Progenitor cell of endocrine pancreas (in vitro differentiated cells): ENCODE measurements at places on chromosomes 5 and 9. TPM values are rescaled to one million over a fixed set of nuclear protein-coding genes. Genes with fewer than 3 reads are reported as not detected.
A peak's percentile ranks its signal among the peaks of the same experiment; 100 is the strongest.

DNA sequence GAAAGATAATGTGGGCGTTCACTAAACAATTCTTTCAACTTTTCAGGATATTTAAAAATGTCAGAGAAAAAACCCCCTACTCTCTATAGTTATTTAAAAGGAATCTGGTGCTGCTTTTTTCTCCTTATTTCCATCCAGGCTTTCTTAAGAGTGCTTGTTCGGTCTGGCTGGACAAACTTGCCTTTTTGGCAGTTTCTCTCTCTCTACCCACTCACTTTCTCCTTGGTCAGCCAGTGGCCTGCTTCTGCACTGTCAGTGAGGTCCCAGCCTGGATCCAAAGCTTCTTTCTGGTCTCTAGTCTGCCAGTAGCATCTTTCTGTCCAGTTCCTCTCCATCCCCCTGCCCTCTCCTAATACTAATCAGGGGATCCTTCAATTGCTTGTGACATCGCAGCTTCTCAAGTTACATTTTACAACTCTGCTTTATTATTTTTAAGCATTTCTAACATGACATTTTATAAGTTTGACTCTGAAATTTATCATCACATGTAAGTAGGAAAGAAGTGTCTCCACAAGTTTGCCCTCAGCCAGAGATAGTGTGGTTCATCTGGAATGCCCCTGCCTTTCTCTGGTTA, 50.4 kb downstream of the PIK3R1 start:
- H3K27ac ChIP-seq, result no peak overlapping the region
- H3K36me3 ChIP-seq, result peaks cover 1% of the 10 kb centered on the region
- peaks cover 35% of the 10 kb centered on the region for H3K4me1 ChIP-seq
- no peak for DNase-seq

DNA sequence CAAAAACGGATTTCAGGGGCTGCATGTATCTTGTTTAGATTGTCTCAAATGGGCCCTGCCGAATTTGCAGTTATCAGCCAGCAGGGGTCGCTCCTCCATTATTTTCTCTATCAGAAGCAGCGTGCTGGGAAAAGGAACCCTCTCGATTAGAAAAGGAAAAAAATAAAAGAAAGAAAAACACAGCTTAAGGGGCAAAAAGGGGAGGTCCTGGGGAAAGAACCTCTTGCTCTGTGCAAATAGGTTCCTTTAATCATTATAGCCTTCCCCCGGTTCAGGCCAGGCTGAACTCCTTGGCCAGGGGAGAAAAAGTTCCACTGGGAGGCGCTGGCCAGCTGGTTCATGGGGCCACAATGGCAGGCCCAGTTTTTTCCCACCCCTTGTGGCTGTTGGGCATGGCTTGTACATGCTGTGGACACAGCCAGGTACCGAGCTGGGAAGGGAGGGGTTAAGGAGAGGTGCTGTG, 25.0 kb upstream of the CAPSL start:
- H3K27me3 ChIP-seq, result no peaks in the 10 kb centered on the region
- no peak overlapping the region for H3K27ac ChIP-seq
- no peak for DNase-seq
- peaks cover 5% of the 10 kb centered on the region for H3K4me1 ChIP-seq
- no peak overlapping the region for H3K4me3 ChIP-seq

DNA sequence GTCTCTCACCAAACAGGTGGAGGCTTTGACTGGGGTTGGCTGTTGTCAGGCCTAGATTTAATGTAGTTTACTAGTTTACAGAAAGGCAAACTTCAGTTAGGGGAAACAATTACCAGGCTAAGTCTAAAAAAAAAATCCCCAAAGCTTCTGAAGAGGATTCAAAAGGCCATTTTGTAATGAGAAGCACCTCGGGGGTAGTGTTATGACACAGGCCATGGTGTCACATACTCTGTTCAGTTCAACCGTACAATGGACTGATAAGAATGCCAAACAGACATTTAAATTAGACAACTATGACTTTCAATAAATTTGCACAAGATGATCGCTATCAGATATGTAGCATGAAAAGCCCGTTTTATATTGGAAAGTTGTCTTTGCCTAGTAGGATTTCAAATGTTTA, 120.1 kb upstream of the PCA3 start:
- H3K36me3 ChIP-seq, result no peaks in the 10 kb centered on the region
- peaks cover 13% of the 10 kb centered on the region for H3K4me1 ChIP-seq
- DNase-seq, result no peak

Gene FOCAD
- 65.6 and 68.2 TPM in 2 replicates for total RNA-seq

Gene CNTFR
- total RNA-seq, result 2.3 and 2.7 TPM in 2 replicates

GRCh38 chr9:2465921-2466460, 155.6 kb upstream of the VLDLR start:
- no peak for DNase-seq
- peak overlapping the region; percentile 82 for H3K27ac ChIP-seq
- H3K4me1 ChIP-seq, result peaks cover 12% of the 10 kb centered on the region

GRCh38 chr9:126694206-126695081, 80.7 kb downstream of the LMX1B start:
- no peak overlapping the region for H3K4me3 ChIP-seq
- H3K27me3 ChIP-seq, result peaks cover 36% of the 10 kb centered on the region
- H3K27ac ChIP-seq, result no peak overlapping the region
- H3K4me1 ChIP-seq, result no peaks in the 10 kb centered on the region
- H3K36me3 ChIP-seq, result no peaks in the 10 kb centered on the region

DNA sequence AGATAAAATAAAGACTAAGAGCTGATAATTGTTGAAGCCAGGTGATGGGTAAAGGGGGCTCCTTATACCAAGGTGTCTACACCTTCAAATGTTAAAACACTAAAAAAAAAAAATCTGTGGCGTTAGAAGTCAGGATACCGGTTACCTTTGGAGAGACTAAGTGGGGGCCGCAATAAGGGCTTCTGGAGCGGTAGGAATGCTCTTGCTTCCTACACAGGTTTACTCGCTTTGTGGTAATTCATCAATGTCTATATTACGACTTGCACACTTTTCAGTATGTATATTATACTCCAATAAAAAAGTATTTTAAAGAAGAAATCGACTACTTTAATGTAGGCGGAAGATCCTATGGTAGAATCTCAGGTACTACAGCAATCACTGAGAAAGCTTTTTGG, 12.5 kb downstream of the MRPS27 start:
- H3K4me3 ChIP-seq, result peak overlapping the region; percentile 87
- peaks cover 15% of the 10 kb centered on the region for H3K4me1 ChIP-seq
- H3K36me3 ChIP-seq, result peaks cover 6% of the 10 kb centered on the region
- H3K27me3 ChIP-seq, result no peaks in the 10 kb centered on the region
